ENCODE measurements at places on chromosomes 6 and 20.
A peak's percentile ranks its signal among the peaks of the same experiment; 100 is the strongest.

DNA sequence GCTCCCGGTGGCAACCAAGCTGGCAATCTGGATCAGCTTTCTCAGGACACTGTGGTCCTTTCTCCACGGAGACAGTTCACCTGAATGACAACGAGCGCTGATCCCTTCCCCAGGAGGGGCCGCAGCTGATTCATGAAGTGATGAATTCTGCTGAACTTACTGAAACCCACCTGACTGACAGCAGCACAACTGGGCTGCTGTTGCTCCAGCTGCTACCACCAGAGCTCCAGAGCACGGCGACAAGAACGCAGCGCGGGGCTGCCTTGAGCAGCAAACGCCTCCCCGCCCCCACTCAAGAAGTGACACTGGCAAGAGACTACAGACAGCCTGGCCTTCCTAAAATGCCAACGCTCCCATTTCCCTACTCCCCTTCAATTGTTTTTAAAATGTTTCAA is 10.0 kb downstream of the PXDC1 start:
- no peak for DNase-seq

DNA sequence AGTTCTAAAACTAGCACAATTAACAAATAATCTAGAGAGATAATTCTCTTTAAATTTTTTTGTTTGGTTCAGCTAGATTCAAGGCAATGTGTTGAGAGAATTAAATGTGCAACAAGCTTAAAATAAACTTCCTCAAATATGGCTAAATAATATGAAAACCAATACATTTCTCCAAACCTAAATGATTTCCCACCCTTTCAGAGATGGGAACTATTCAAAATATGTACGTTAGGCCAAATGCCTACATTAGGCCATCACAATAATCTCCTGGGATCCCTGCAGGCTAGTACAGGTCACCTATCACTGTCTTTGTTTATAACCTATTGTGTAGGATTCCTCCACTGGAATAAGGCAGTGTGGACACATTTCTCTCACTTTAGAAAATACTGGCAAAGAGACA is 1.7 kb downstream of the FAXC start:
- no peak for DNase-seq

DNA sequence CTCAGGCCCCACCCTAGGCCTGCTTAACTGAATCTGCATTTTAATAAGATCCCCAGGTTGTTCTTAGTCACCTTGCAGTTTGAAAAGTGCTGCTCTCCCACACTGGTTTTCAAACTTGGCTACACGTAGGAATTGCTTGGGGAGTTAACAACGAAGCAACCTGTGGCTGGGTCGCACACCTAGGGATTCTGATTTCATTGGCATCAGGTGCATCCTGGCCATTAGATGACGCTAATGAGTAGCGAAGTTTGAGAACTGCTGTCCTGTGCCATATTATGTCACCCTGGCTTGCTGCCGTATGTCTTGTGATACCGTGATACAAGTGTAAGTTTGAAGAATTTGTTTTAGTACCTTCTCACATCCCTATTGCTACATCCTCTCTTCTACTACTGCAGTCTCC is 28.2 kb upstream of the FUCA2 start:
- DNase-seq, result no peak

DNA sequence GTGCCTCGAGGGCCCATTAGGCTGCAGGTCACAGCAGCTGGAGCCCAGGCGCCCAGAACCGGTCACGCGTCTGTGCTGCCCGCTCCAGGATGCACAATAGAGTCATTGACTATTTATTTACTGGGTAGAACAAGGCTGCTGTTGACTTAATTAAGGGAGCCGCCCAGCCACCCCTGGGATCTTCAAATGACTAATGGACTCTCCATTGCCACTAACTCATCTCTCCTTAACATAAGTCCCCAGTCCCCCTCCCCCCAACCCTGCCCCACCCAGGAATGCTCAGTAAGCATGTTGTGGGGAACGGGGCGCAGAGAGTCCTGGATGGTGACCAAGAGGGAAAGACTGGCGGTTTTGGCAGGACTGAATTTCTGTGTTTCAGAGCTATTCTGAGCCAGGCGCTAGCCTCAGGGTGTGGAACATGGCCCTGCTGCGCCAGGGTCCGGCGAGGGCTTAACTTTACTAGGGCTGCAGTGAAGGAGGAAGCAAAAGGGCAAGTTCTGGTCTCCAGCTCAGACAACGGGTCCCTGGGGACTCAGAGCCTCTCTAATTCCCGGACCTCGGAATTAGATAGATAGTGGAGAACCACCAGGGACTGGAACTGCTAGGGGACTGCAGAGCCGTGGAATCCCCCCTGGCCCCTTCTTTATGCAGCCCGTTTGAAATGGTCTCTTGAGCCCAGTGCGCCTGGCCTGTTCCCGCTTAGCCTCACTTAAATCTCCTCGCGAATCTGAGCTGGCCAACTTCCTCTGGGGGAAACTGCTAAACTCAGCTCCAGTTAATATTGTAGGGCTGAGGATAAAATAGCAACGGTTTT is 1.5 kb upstream of the GRIK2 start:
- DNase-seq, result peak; percentile 27

- no peak for DNase-seq
Measured at GRCh38 chr20:20343932-20344331, 24.0 kb upstream of the INSM1 start.

GRCh38 chr6:142301651-142302391 is at the start of gene ADGRG6:
TSS of gene ADGRG6 (plus strand) at chr6:142302007. CDS start at chr6:142302330, 323 bp downstream.
- peak; percentile 83 for DNase-seq

DNA sequence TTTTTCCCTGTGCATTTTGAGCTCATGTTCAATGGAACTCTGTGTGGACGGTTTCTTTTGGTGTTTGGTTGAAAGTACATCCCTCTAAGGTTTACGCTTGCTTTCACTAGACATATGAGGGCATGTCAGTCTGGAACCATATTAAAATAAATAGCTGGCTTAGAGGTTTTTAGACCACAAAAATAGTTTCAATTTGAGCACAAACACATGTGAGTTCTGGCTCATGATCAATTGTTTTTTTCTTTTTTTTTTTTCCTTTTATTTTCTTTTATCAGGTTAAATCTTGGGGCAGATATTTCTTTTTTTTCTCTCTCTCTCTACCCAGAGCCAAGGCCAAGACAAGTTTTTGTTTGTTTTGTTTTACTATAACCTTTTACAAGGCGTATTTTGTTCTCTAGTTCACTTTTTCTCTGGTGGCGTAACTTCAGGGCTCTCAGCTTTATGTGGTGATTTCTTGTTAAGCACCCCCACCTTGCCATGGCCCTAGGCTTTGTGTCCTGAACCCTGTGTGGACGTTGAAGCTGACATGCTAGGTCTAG is 92.9 kb downstream of the SHLD1 start:
- no peak for DNase-seq

GRCh38 chr20:37800618-37801017 is 102.3 kb upstream of the VSTM2L start:
- DNase-seq, result no peak

DNA sequence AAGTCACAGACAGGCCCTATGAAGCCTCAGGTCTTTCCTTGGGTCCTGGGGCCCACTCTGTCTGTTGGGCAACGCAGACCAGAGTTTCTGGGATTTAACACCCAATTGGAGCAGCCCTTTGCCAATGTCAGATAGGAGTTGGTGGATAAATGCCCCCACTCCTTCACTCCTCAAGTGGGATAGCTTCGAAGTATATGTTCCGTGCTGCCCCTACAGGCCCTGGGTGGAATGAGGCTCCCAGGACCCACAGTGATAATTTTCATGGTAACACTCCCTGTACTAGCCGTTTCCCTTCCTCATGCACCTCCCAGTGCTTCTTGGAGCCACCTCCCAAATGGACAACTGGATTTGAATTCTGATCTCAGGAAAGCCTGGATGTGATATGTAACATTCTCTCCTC is 145.4 kb downstream of the FOXA2 start:
- no peak for DNase-seq

DNA sequence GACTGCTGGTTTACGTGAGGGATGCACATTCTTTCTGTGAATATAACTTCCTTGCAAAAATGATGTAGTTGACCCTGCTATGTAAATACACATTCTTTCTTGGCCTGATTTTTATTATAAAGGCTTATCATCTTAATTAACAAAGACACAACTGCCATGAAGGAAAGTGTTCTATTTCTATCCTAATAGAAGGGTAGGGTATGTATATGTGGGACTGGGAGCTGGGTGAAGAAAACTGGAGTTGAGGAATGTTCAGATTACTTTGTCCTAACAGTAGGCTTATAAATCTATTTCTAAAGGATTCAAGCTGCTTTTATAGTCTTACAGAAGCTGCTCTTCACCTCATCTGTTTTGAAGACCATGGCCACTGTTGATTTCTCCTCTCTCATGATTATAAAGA is 76.5 kb upstream of the RGS17 start:
- DNase-seq, result no peak

- no peak for DNase-seq
Measured at GRCh38 chr6:136773473-136773796, 18.8 kb downstream of the MAP3K5 start.

DNA sequence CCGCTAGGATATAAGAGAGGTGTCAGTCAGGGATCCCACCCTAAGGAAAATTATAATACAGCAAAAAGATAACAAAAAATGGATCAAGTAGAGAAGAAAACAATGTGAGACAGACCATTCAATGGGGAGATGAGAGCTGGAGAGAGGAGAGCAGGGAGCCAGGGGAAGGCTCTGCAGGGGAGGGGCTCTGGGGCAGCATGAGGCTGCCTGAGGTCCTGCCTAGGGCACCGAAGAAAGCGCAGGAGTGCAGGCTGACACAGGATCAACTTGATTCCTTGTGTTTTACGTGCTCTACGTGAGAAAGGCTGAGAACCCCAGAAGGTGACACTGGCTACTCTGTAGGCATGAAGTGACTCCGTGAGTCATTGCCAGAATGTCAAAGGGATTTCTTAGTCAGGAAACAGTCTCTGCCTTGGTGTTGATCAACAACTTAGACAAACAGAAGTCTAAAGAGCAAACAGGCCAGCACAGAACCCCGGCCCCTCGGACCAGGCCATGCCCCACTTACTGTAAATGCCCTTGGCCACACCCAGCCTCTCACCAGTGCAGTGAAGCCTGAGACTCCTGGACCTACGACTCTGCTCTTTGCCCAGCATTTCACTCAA is 290.1 kb upstream of the PRDM1 start:
- peak; percentile 56 for DNase-seq

- DNase-seq, result peak; percentile 87
Measured at GRCh38 chr6:36616893-36617521, 22.8 kb downstream of the SRSF3 start.

GRCh38 chr6:31896856-31897611 is 464 bp downstream of the EHMT2 start:
- DNase-seq, result no peak

Measured in kidney tubule cell (primary cell).